Activated CD8-positive, alpha-beta memory T cell treated with anti-CD3 and anti-CD28 coated beads, Interleukin-2, amount 50 U/mL, for 48 hours (primary cell): ENCODE measurements at places on chromosomes 12 and 14.

- DNase-seq: no peak
These were observed 75.0 kb downstream of the DIP2B start for GRCh38 chr12:50579757-50580267.

DNA sequence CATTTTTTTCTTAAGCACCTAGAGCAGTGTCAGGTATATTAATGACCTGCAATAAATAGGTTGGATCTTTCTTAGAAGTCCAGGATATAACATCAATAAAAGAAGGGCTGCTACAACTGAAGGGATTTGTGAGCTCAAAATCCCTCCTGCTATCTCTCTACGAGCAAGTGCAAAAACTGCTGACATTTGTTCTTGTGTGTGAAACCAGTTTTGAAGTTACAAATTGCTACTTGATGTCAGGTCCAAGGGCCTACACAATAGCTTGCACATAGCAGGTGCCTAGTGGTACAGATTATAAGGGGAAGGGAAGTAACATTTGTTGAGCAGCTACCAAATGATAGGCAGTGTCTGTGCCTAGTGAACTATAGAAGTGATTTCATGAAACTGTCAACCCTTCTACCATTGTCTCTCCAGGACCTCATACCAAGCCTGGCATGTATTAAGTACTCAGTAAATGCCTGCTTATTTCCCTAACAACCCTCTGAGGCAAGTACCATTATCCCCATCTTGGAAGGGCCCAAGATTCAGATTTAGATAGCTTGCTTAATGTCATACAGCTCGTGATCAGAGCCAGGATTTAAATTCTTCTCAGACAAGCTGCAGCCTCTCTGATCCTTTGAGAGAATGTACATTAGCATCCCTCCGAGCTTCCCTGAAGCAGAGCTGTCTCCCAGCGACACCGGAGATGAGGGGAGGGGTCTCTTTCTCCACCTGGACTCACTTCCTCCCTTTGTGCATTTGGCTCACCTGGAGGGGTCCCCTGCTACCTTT lies 300.3 kb downstream of the ZFP36L1 start:
- no peak for DNase-seq

DNA sequence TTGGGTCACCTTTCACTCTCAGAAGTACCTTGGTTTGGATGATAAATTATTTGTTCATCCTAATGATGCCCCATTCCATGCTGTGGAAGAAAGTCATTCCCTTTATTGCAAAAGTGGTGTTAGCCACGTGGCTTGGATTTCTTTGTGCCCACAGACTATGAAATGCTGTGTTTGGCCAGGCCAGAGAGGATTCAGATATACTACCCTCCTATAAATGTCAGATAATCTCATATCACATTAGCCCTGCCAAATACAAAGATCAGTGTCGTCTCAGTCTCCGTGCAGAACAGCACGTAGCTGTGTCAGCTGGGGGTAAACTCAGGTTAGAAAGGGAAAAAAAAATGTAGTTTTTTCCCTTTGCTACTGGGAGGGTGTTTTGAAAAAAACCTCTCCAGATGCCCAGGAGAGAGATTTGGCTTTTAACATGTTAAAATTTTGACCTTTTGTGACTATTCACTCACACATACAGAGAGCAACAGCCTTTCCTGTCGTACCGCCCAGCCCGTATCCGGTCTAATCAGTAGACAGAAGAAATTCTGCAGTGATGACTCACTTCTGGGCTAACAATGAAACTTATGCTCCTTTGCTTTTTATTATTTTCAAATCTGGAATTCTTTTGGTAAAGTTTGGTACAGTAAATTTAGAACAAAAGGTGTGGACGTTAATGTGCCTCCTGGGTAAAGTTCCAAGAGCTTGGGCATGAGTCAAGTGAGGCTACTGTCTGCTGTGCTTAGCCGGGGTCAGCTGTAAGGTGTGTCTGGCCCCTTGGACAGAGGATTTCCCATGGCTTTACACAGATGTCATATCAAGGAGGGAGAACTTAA lies 8.5 kb upstream of the PTPRB start:
- DNase-seq: no peak

GRCh38 chr14:76352639-76353281 lies 23.2 kb upstream of the ESRRB start:
- peak; percentile 87 for DNase-seq

DNA sequence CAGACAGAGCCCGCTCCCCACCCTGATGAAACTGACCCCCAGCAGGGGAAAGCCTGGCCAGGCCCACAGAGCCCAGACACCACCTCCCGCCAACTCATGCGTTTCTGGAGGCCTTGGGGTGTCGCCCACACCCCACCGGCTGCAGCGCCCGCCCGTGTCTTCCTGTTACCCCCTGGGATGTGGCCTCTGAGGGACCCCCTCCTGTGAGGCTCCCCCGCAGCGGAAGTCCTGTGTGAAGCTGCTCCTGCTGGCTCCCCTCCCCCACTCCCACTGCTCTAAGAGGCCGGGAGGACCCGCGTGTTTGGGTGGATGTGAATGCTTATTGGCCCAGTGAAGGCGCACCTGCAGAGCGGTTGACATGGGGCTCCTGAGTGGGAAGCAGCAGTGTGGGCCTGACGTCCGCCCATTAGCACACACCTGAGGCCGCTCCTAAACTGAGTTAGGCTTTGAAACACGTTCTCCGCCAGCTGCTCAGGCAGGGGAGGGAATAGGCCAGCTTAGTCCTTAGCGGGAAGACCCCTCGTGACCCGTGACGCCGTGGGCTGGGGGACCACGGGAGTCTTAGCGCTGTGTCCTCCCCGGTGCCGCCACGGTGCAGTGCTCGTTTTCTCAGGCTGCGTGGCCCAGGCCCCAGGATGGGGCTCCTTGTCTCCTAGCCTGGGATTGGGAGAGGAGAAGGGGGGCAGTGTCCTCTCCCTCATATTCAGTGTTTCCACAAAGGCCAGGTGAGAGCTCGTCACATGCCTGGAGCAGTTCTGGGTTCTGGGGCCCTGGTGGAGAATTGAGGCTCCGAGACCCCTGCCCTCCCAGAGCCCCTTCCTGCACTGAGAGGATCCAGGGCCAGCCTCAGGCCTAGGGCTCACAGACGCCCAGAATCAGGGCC lies 323.4 kb upstream of the SFSWAP start:
- DNase-seq: no peak
